Kidney tubule cell (primary cell): ENCODE measurements at places on chromosomes 5 and 9.

DNA sequence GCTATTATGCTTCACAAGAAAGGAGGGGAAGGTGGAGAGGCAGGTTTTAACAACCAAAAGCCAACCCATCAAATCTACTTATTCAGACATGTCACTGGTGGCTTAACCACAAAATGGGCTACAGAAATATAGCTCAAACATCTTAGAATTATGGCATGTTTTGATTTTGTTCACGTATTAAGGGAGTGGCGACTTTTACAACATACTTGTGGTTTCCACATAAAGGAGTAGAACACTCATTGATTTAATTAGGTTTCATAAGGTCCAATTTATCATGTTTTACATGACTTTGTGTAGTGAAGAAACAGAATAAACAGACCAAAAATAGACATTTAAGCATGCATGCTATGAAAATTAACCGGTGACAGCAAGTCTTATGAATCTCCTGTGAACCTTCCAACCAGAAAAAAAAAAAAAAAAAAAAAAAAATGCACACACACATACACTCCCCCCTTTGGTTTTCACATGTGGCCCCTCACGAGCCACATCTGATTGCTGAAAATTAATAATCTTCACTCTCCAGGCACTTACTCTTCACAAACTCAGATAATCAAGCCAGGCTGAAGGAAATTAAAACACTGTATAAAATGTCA, 5.4 kb downstream of the ZNF608 start:
- peak; percentile 54 for DNase-seq

- no peak for DNase-seq
Observed at GRCh38 chr5:132488590-132488989, 2.0 kb downstream of the IRF1 start.

DNA sequence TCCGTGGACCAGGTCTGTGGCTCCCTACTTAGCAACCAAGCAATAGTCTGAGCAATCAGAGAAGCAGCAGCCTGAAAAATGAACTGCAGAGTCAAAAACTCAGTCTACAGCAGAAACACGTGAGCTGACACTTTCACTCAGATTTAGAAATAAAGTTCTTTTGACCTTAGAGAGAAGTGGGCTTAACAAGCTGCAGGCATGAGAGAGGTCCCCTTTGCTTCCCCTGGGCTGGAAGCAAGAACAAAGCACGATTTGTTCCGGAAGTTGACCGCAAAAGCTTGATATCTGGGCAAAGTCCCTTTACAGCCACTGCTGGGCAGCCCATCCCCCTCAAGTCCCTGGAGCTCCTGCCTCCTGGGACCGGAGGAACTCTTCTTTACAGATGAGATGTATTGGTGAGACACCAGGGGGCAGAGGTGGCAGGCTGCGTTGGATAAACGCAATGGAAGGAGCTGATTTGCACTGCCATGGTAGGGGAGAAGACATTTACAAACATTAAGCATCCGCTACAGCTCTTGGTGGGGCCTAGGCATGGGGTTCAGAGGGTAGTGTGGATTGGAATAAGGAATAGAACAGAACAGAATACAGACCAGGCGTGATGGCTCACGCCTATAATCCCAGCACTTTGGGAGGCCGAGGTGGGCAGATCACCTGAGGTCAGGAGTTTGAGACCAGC, 5.8 kb upstream of the SOWAHA start:
- DNase-seq: peak; percentile 33

GRCh38 chr5:157047898-157048297, 11.0 kb downstream of the HAVCR1 start:
- no peak for DNase-seq

GRCh38 chr5:109347252-109347888, 62.4 kb downstream of the PJA2 start:
- DNase-seq: no peak

GRCh38 chr5:35145691-35146317, 84.5 kb downstream of the PRLR start:
- peak; percentile 12 for DNase-seq

GRCh38 chr5:121975294-121975693, 13.5 kb downstream of the SRFBP1 start:
- DNase-seq: no peak

- no peak for DNase-seq
Observed at GRCh38 chr5:111737716-111738115, 19.3 kb downstream of the NREP start.

GRCh38 chr9:10050016-10050415, 562.8 kb downstream of the PTPRD start:
- peak; percentile 67 for DNase-seq

DNA sequence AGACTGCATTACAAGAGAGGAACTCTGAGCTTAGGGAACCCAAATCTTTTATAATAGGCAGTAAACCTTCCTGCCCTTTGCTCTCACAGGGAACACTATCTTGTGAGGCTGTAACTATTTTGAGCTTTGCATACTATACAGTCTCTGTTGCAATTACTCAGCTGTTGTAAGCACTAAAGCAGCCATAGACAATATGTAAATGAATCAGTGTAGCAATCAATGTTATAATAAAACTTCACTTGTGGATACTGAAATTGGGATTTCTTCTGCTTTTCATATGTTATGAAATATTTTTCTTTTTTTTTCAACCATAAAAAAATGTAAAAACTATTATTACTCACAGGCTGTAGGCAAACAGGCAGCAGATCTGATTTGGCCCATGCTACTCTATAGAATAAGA, 16.7 kb upstream of the UBQLN1 start:
- DNase-seq: no peak

GRCh38 chr9:126883636-126884035, 23.2 kb downstream of the ZBTB34 start:
- peak; percentile 80 for DNase-seq

DNA sequence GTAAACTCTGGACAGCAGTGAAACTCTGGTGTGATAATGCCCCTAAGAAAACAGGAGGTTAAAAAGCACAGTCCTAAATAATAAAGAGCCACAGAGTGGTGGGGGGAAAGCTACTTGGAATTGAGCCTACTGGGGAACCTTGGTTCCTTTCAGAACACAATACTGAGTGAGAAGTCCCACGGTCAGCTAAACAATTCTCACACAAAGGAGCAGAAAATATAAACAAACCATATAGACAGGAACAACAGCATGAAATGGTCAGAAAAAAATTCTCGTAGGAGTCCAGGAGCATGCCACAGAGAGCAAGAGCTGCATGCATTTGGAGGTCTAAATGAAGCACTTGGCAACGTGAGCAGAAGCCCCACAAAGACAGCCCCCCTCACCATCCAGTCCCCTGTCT, 56.0 kb downstream of the TEK start:
- no peak for DNase-seq

DNA sequence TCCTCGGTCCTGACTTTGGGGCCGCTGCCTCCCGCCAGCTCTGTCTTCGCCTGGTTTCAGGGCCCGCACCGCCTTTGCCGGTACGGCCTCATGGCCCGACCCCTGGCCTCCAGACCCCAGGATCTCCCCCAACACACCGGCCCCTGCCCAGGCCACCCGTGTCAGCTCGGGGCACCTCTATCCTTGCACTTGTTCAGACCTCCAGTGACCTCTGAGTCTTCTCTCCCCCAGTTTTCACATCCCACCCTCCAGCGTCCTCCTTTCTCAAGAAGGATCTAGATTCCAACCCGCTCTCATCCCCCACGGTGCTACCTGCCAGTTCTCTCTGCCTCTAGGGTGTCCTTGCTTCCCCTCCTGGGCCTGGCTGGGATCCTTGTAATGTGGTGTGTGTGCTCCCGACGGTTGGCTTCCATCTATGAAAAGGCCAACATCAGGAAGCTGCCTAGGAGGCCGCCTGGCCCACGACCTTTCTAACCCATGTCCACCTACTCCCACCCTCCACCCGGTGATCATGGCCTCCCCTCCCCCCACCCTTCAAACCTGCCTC, 61.1 kb downstream of the SPATA31C2 start:
- no peak for DNase-seq

GRCh38 chr9:34492051-34492450, 30.7 kb downstream of the ENHO start:
- no peak for DNase-seq

- peak; percentile 2 for DNase-seq
Observed at GRCh38 chr5:4699592-4699991, 440.5 kb upstream of the ADAMTS16 start.

- DNase-seq: no peak
Observed at GRCh38 chr5:139148306-139148705, 49.9 kb downstream of the SIL1 start.

GRCh38 chr5:167633931-167634341, 657.5 kb upstream of the WWC1 start:
- peak; percentile 19 for DNase-seq

DNA sequence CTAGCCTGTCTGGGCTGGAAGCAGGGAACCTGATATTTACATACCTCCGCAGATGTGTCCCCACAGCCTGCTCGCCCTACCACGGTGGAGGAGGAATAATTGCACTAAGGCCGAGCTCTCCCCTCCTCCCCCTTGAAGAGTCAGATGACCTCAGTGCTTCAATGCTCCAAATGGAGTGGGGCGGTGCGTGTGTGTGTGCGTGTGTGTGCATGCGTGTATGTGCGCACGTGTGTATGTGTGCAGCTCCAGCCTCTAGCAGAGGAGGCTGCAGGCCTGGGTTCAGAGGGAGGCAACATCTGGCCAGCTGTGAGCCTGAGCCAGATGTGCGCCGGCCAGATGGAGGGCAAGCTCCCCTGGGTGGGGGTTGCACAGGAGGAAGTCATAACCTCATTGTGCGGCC, 90.5 kb downstream of the NRG2 start:
- DNase-seq: no peak

- no peak for DNase-seq
Observed at GRCh38 chr9:3479514-3480352, 46.1 kb downstream of the RFX3 start.

GRCh38 chr9:37905131-37905505, 1.2 kb upstream of the SLC25A51 start:
- DNase-seq: no peak

GRCh38 chr9:36092509-36093215, 43.9 kb upstream of the GLIPR2 start:
- peak; percentile 18 for DNase-seq

- peak; percentile 17 for DNase-seq
Observed at GRCh38 chr9:426264-426663, 211.6 kb downstream of the DOCK8 start.

GRCh38 chr5:52987711-52988331, 1.3 kb upstream of the ITGA2 start:
- DNase-seq: peak; percentile 98

- no peak for DNase-seq
Observed at GRCh38 chr5:56673171-56673570, 142.2 kb upstream of the MAP3K1 start.

DNA sequence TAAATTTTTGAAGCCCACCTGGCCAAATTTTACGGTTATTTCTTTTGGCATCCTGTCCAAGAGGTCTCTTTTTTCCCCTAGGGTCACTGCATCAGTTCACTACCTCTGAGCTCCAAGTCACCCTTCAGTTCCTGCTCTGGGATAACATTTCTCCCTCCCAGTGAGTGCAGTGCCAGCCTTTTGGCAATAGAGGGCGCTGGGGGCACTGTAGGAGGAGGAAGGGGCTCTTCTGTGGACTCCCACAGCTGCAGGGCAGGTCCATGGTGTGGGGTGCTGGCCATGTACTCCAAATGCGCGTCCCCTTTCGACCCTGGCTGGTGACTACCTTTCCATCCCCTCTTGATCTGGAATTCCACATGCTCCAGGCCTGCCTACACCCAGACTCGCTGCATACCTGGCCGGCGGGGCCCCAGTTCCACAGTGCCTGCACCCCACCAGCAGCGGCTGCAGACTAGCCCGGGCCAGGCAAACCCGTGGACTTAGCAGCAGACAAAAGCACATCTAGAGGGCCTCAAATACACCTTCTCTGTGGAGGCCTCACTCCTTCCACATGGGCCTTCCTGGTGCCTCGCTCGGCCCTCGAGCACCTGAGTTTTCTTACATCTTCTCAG, 20.3 kb upstream of the NINJ1 start:
- peak; percentile 36 for DNase-seq

DNA sequence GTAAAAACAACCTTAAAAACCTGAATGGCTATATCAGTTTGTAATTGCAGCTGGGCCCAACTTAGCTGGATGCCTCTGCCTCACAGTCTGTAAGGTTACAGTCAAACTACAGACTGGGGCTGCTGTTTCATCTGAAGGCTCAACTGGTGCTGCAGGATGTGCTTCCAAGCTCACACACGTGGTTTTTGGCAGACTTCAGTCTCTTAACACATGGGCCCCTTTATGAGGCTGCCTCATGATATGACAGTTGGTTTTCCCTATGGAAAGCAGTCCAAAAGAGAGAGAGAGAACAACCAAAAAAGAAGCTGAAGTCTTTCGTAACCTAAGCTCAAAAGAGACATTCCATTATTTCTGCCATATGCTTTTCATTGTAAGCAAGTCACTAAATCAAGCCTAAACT, 27.4 kb downstream of the CTSL start:
- no peak for DNase-seq

- DNase-seq: peak; percentile 67
Observed at GRCh38 chr5:38548064-38548759, 8.2 kb downstream of the LIFR start.

GRCh38 chr5:151255621-151256286, 2.8 kb downstream of the GM2A start:
- no peak for DNase-seq

- DNase-seq: no peak
Observed at GRCh38 chr9:134922066-134922931, 4.6 kb upstream of the FCN1 start.

DNA sequence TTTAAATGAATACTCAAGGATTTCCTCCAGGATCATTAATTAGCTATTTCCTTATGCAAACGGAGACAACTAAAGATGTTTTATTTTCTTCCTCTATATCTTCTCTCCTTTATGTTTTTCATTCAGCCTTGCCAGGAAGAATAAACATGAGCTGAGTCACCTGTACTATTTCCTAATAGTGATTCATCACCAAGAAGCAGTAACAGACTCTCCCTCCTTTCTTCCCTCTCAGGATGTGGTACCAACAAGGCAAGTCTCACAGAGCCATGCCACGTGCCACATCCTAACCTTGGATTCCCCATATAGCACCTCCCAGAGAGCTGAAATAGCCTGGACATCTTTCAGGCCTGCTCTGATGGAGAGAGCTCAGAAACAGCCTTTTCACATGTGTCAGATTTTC, 758.6 kb upstream of the DMAC1 start:
- DNase-seq: peak; percentile 75

DNA sequence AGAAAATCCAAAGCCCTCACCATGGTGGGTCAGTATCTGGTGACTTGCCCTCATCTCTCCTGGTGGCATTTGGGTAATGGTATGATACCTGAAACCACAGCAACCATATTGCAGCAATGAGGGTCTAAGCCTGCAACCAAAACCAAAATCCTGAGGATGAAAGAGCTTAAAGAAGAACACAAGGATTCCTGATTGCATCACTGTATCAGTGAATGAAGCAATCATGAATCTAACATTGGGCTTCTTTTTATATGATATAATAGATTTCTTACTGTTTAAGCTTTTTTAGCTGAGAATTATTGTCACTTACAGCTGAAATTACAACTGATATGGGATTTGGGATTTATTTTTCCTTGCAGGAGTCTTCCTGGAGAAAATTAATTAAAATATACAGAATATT, 269.9 kb downstream of the MEF2C start:
- no peak for DNase-seq

DNA sequence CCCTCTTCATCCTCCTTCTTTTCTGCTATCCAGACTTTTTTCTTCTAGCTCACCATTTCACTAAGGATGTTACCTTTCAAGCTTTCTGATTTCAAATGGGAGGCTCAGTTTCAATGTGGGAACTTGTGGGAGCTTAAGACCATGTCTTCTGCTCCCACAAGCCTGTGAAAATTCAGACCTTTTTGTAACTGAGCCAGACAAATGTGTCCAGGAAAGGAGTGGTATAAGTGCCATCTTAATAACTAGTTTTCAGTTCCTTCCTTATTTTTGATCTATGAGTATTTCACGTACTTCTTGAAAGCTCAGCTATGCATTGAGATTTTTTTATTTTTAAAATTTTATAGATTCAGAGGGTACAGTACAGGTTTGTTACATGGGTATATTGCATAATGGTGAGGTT, 4.6 kb upstream of the ERCC6L2 start:
- DNase-seq: no peak
